ENCODE measurements at places on chromosomes 4 and X.
A peak's percentile ranks its signal among the peaks of the same experiment; 100 is the strongest.

DNA sequence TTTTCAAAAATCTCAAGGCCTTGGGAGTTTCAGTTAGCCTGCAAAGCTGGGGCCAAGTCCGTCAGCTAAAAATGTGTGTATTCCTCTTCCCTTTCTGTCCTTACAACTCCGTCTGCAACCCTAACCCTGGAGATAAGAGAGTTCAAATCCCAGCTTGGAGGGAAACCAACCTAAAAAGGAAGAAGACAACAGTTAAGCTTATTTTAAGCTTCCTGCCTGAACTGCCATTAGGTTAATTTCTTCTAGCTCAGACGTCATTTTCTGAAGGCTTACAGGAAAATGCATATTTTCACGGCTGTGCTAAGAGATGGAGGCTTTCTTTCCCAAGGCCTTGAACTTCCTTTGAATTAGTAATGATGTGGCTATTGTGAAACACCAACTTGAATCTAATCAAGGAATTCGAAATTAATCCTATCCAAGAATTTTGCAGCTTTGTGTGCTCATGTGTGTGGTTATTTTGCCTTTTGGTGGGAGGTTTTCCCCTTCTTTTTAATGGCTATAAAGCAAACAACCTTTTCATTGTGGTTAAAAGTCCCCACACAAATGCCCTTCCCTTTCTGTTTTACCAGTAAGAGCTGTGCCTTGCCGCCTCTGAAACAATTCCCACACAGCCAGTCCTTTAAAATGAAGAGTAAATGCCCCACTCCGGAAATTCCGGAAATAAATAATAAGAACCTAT lies 103.5 kb downstream of the IRF2 start:
- no peak overlapping the region for H3K4me3 ChIP-seq
- peaks cover 7% of the 10 kb centered on the region for H3K4me1 ChIP-seq
- no peak overlapping the region for H3K27ac ChIP-seq
- no peaks in the 10 kb centered on the region for H3K27me3 ChIP-seq

- H3K27me3 ChIP-seq = no peaks in the 10 kb centered on the region
- H3K36me3 ChIP-seq = peaks cover 91% of the 10 kb centered on the region
- H3K4me1 ChIP-seq = peaks cover 34% of the 10 kb centered on the region
- DNase-seq = no peak
These were observed 66.2 kb downstream of the IRF2 start for GRCh38 chr4:184408021-184408683.

DNA sequence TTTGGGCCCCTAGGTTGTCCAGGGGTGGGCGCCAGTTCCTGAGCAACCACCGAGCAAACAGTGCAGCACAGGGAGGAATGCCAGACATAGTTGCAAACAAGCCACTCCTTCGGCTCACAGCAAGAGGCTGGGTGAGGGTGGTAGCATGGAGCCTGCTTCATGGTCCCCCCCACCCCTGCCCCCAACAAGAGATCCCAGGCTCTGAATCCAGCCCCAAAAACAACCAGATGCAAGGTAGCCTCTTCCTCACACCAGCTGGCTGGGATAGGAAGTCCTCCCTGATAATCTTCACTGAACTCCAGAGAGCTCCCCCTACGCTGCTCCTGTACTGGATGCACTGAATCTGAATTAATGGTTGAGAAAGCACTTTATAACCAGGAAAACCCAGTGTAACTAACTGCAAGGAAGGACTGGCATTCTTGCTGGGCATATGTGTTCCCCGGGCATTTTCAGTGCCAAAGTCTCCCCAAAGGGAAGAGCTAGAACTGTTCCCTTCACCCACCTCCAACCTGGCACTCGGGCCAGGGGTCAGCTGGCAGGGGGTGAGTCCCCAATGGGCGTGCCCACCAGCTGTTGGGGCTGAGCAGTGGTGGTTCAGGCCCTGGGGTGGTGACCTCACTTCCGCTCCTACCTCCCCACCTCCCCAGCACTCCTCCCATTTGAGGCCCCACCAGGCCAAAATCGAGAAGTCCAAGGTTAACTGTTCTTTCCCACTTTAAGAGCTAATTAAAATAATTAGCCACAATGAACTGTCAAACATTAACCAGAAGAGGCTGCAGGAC lies 1.5 kb downstream of the ELF4 start:
- no peaks in the 10 kb centered on the region for H3K36me3 ChIP-seq
- H3K4me1 ChIP-seq = peaks cover 9% of the 10 kb centered on the region
- DNase-seq = no peak
- peak overlapping the region; percentile 63 for H3K4me3 ChIP-seq
- peak overlapping the region; percentile 96 for H3K27ac ChIP-seq
- H3K27me3 ChIP-seq = no peaks in the 10 kb centered on the region

DNA sequence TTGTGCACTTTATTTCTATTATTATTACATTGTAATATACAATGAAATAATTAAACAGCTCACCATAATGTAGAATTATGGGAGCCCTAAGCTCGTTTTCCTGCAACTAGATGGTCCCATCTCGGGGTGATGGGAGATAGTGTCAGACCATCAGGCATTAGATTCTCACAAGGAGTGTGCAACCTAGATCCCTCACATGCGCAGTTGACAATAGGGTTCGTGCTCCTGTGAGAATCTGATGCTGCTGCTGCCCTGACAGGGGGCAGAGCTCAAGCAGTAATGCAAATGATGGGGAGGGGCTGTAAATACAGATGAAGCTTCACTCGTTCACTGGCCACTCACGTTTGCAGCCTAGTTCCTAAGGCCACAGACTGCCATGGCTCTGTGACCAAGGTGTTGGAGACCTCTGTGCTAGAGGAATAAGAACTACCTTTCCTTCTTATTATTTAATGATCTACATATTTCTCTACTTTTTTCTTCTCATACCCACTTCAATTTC lies 492.9 kb upstream of the INTU start:
- H3K4me1 ChIP-seq = no peaks in the 10 kb centered on the region
- no peaks in the 10 kb centered on the region for H3K27me3 ChIP-seq
- H3K27ac ChIP-seq = no peak overlapping the region
- DNase-seq = no peak

DNA sequence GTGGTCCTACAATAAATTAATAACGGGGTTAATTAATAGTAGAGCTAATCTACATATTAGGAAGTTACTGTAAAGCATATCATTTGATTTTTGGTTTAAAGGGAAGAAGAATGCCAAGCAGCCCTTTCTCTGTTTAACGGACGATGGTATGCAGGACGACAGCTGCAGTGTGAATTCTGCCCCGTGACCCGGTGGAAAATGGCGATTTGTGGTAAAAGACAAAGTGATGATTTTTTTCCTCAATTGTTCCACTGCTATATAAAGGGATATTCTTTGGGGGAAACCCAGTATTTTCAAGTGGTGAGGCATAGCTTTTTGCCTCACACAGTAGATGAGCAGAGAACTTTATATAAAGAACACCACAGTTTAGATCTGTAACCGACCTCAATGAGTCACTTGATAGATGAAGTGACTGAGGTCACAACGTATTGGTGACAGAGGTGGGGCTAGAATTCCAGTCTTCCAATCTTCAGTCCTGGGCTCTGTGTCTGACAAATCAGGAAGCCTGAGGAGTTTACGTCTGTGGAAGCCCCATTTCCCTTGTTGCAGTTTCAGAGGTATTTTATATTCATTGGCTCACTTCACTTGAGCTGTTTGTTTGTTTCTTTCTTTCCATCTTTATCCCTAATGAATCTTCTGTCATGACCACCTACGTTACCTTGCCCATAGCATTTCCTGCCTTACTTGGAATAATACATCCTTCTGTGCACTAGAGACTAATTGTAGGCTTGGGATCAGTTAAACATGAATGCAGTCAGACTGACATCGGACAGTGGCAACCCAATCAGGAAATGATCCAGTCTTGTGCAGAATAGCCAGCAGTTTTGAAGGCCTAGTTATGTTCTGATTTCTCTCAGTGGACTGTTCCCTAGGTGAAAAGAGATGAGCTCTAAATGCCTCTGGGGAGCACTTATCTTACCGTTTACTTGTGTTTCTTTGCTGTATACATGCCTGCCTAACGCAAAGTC lies 30.1 kb downstream of the ZRSR2 start:
- DNase-seq = no peak
- H3K27me3 ChIP-seq = no peaks in the 10 kb centered on the region
- H3K4me1 ChIP-seq = no peaks in the 10 kb centered on the region
- no peak overlapping the region for H3K27ac ChIP-seq
- H3K36me3 ChIP-seq = peaks cover 9% of the 10 kb centered on the region
- no peak overlapping the region for H3K4me3 ChIP-seq

GRCh38 chr4:40909363-40909876 lies 159.7 kb downstream of the NSUN7 start:
- peaks cover 6% of the 10 kb centered on the region for H3K4me1 ChIP-seq
- no peaks in the 10 kb centered on the region for H3K27me3 ChIP-seq
- peak overlapping the region; percentile 79 for H3K27ac ChIP-seq
- no peak for DNase-seq

DNA sequence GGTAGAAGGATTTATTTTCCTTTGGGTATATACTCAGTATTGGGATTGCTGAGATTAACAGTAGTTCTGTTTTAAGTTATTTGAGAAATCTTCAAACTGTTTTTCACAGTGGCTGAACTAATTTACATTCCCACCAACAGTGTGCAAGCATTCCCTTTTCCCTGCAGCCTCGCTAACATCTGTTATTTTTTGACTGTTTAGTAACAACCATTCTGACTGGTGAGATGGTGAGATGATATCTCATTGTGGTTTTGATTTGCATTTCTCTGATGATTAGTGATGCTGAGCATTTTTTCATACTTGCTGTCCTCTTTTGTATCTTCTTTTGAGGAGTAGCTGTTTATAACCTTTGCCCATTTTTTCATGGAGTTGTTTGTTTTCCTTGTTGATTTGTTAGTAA lies 457.8 kb downstream of the TRAM1L1 start:
- H3K27me3 ChIP-seq = no peaks in the 10 kb centered on the region
- no peaks in the 10 kb centered on the region for H3K36me3 ChIP-seq
- no peak for DNase-seq
- no peaks in the 10 kb centered on the region for H3K4me1 ChIP-seq

DNA sequence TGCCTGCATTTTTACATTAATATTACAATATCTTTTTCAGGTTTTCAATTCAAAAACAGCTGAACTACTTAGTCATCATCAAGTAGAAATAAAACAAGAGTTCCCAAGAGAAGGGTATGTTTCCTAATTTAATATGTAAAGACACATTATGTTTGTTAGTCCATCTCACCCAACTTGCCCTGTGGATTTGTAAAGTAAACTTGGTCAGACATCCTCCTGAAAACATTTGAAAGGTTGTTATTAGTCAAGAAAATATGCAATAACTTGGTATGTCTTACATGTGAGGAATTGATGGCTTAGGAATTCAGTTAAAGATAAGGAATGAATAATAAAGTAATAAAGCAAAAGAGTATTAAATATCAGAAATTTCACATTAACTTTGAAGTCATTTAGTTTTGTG lies 12.2 kb downstream of the GK start:
- H3K4me1 ChIP-seq = no peaks in the 10 kb centered on the region
- no peaks in the 10 kb centered on the region for H3K36me3 ChIP-seq
- no peaks in the 10 kb centered on the region for H3K27me3 ChIP-seq
- no peak overlapping the region for H3K27ac ChIP-seq
- no peak overlapping the region for H3K4me3 ChIP-seq

DNA sequence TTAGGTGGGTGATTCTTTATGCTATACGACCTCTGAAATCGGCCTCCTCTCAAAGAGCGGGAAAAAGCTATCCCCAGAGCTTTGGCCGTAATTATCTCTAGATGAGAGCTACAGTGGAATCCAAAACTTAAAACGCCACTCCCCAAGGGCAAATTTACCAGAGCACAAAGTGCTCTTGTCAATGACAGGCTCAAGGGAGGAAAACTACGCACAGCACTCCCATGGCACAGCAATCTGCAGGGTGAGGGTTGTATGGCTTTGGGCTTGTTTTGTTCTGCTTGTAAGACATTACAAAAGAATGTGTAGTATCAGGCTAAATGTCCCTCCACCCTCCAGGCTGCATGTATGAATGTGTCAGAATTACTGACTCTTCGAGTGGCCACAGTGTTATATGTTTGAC lies 44.0 kb downstream of the ARHGEF6 start:
- H3K27me3 ChIP-seq = no peaks in the 10 kb centered on the region
- no peak for DNase-seq
- H3K4me3 ChIP-seq = no peak overlapping the region
- H3K4me1 ChIP-seq = no peaks in the 10 kb centered on the region
- no peaks in the 10 kb centered on the region for H3K36me3 ChIP-seq

- no peak overlapping the region for H3K4me3 ChIP-seq
- DNase-seq = no peak
These were observed 112.7 kb upstream of the PTPN13 start for GRCh38 chr4:86481440-86481839.

- H3K36me3 ChIP-seq = no peaks in the 10 kb centered on the region
- no peaks in the 10 kb centered on the region for H3K27me3 ChIP-seq
- H3K4me3 ChIP-seq = no peak overlapping the region
- no peak overlapping the region for H3K27ac ChIP-seq
- no peaks in the 10 kb centered on the region for H3K4me1 ChIP-seq
These were observed 193.9 kb upstream of the SPOCK3 start for GRCh38 chr4:167428156-167428555.

DNA sequence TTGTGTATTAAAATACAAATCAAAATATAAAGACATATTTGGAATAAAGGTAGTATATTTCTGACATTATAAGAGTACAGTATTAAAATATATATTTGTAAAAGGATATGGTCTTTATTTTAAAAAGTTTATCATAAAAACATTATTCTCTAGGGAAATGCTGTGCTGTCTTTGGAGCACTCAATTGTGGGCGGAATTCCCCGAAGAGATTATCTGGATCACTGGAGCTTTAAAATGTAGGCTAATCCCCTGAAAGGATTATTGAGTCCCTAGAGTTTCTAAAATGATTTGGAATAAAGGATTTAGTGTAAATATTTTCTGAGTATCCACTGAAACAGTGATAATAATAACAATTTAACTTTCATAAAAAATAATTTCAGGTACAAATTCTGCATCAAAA lies 1239.4 kb downstream of the TECRL start:
- no peaks in the 10 kb centered on the region for H3K27me3 ChIP-seq
- no peak overlapping the region for H3K27ac ChIP-seq
- H3K4me1 ChIP-seq = no peaks in the 10 kb centered on the region
- no peaks in the 10 kb centered on the region for H3K36me3 ChIP-seq

DNA sequence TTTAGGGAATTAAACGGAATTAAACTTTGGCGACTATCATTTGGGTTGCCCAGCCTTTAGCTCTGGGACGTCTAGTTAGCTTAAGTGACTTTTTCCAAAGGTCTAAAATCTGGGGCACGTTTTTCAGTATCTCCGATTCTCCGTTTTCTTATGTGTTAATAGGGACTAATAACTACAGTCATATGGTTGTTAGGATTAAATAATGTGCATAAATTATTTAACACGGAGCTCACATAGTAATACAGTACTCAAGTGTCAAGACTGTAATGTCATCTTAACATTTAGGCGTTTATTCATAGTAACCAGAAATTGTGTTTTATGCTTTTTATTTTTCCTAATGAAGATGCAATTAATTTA lies 466 bp upstream of the CCNA2 start:
- H3K36me3 ChIP-seq = peaks cover under 1% of the 10 kb centered on the region
- H3K4me3 ChIP-seq = peak overlapping the region; percentile 72
- peaks cover 27% of the 10 kb centered on the region for H3K4me1 ChIP-seq
- no peak for DNase-seq
- H3K27me3 ChIP-seq = no peaks in the 10 kb centered on the region

DNA sequence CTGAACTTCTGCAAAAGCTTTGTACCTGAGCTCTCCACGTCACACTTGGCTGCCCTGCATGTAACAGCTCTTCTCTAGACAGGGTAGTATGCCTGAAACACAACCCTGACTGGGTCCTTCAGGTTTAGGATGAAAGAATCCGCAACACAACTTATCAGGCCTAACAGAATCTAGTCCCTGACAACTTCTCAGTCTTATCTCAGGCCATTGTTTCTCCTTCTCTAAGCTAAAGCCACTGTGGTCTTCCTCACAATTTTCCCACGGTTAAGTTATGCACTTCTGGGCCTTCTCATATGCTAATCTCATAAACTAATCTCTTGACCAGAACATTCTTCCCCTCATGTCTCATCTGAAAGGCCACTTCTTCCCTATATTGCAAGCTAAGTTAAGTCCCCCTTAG lies 10.8 kb upstream of the TMPRSS11B start:
- no peaks in the 10 kb centered on the region for H3K4me1 ChIP-seq
- no peaks in the 10 kb centered on the region for H3K36me3 ChIP-seq
- DNase-seq = no peak
- H3K27ac ChIP-seq = no peak overlapping the region

Data from esophagus squamous epithelium (tissue), 5 donors.